ENCODE measurements at places on chromosomes 1 and 21. TPM values are rescaled to one million over a fixed set of nuclear protein-coding genes. Genes with fewer than 3 reads are reported as not detected.
A peak's percentile ranks its signal among the peaks of the same experiment; 100 is the strongest.

DNA sequence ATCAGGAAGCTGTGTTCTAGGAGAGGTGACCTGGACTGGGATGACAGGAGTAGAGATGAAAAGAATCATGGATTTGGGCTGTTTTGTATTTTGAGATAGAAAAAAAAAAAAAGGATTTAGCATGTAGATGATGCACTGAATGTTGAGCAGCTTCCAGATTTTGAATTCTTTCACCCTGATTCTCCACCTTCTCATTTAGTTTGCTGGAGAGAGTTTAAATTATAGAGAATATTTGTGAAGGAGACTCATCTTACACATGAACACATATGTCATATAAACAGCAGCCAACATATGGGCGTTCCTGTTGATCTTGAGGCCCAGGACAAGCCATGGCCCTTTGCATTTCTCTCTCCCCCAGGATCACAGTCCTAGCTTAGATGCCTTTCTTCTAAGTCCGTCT is 7.4 kb downstream of the RPTN start:
- H3K27me3 ChIP-seq, result no peaks in the 10 kb centered on the region
- no peaks in the 10 kb centered on the region for H3K4me1 ChIP-seq
- H3K4me3 ChIP-seq, result no peak overlapping the region

GRCh38 chr1:110952031-110952430 is 11.7 kb downstream of the LRIF1 start:
- no peak overlapping the region for H3K4me3 ChIP-seq
- DNase-seq, result no peak
- H3K36me3 ChIP-seq, result peaks cover 33% of the 10 kb centered on the region
- no peaks in the 10 kb centered on the region for H3K27me3 ChIP-seq
- no peak overlapping the region for H3K27ac ChIP-seq

AMY2A gene
- total RNA-seq, result 0.28 TPM

DNA sequence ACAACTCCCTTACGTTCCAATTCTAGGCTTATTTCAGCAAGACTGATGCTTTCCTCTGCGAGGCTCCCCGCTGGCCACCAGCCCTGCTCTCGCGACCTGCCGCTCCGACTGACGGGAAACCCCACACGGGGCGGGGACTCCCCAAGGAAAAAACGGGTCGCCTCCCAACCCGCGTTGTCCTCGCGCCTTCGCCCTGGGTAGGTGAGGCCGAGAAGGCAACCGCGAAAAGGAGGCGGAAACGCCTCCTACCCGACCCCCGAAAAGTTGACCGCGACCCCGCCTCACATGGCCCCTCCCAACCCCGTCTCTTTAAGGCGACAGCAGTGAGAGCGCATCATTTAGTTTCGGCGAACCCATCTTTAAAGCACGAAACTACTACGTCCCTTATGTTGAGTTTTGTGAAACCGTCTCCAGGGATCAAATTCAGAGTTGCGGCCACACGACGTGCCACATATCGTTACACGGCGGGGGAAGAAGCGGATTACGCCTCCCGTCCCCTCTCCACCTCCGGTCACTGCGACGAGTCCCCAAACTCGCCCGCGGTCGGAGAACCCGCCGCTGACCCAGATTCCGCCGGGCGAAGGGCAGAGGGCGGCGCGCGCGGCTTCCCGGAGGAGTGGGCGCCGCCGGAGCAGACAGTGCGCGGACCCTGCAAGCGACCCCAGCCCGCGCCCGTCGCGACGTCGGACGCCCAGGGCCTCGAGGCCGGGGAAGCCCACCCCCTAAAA is 1.2 kb downstream of the ANP32E start:
- peak overlapping the region; percentile 90 for H3K4me3 ChIP-seq
- H3K27ac ChIP-seq, result peak overlapping the region; percentile 92
- peaks cover 8% of the 10 kb centered on the region for H3K36me3 ChIP-seq
- peak; percentile 56 for DNase-seq
- peaks cover 17% of the 10 kb centered on the region for H3K4me1 ChIP-seq
- H3K27me3 ChIP-seq, result no peaks in the 10 kb centered on the region

DNA sequence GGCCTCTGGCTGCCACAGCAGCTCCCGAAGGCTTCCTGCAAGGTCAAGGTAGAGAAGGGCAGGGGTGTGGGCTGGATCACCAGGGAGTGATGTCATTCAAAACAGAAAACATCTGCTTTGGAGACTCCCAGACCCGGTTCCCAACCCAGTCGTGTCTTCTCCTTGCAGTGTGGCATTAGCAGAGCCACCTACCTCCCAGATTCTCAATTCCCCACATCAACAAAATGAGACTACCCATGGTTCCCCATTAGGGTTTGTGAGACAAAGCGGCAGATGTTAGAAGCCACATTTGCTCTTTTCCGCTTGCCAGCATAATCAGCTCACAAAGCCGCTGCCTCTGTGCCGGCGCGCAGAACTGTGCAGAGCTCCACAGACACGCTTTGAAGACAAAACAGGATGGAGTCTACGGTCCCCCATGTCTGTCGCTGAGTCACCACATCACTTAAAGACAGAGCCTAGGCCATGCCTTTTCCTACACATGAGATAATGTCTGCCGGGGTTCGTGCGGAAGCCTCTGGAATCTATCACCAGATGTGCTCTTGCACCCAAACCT is 12.5 kb downstream of the KIF17 start:
- peaks cover under 1% of the 10 kb centered on the region for H3K4me1 ChIP-seq
- no peaks in the 10 kb centered on the region for H3K27me3 ChIP-seq
- H3K27ac ChIP-seq, result no peak overlapping the region
- DNase-seq, result no peak
- no peaks in the 10 kb centered on the region for H3K36me3 ChIP-seq
- no peak overlapping the region for H3K4me3 ChIP-seq

ZNF648 gene
- total RNA-seq, result not detected

DNA sequence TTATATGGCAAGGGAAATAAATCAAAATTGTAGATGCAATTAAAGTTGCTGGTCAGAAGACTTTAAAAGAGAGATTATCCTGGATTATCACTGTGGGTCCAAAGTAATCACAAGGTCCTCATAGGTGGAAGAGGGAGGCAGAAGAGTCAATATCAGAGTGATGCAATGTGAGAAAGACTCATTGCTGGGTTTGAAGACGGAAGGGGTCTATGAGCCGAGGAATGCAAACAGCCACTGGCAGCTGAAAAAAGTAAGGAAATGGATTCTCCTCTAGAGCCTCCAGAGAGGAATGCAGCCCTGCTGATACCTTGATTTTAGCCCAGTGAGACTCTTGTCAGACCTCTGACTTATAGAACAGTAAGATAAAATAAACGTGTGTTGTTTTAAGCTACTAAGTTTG is 59.8 kb upstream of the MUTYH start:
- no peak overlapping the region for H3K27ac ChIP-seq
- H3K4me1 ChIP-seq, result no peaks in the 10 kb centered on the region
- no peaks in the 10 kb centered on the region for H3K27me3 ChIP-seq
- H3K36me3 ChIP-seq, result no peaks in the 10 kb centered on the region

A3GALT2 gene
- not detected for total RNA-seq

C1orf53 gene
- total RNA-seq, result 7.2 TPM

NES gene
- 56.3 TPM for total RNA-seq

- H3K27ac ChIP-seq, result peak overlapping the region; percentile 100
- H3K4me3 ChIP-seq, result peak overlapping the region; percentile 74
- no peaks in the 10 kb centered on the region for H3K27me3 ChIP-seq
- no peak for DNase-seq
- peaks cover 16% of the 10 kb centered on the region for H3K4me1 ChIP-seq
These were observed 796 bp upstream of the RBM8A start for GRCh38 chr1:145927916-145928643.

PGLYRP3 gene
- total RNA-seq, result not detected

- H3K36me3 ChIP-seq, result no peaks in the 10 kb centered on the region
- H3K4me3 ChIP-seq, result no peak overlapping the region
- H3K27me3 ChIP-seq, result no peaks in the 10 kb centered on the region
- H3K4me1 ChIP-seq, result peaks cover 44% of the 10 kb centered on the region
These were observed 2.1 kb downstream of the PADI1 start for GRCh38 chr1:17207046-17207445.

OLFML3 gene
- 0.15 TPM for total RNA-seq

DNA sequence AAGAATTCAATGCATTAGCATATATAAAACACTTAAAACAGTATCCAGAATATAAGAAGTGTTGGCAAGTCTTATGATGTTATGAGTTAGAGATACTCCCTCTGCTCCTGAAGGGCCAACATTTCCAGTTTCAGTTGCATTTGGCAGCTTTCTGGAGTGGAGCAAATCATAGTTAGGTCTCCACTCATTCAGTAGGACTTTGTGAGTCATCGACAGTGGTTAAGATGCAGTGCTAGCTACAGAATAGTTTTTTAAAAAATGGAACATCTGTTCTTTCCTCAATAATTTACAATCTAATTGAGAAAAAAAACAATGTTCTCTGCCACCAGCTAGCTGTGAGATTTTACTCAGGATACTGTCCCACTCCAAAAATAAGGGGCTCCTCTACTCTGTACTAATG is 389.1 kb downstream of the HLX start:
- no peak overlapping the region for H3K27ac ChIP-seq
- no peaks in the 10 kb centered on the region for H3K36me3 ChIP-seq
- H3K4me1 ChIP-seq, result no peaks in the 10 kb centered on the region
- no peak for DNase-seq

GRCh38 chr21:40254540-40255465 is 387.6 kb downstream of the PCP4 start:
- no peak overlapping the region for H3K4me3 ChIP-seq
- no peaks in the 10 kb centered on the region for H3K4me1 ChIP-seq
- H3K27ac ChIP-seq, result no peak overlapping the region
- H3K36me3 ChIP-seq, result no peaks in the 10 kb centered on the region
